LHCN-M2 (cell line): ENCODE measurements at places on chromosomes 4 and X. TPM values are rescaled to one million over a fixed set of nuclear protein-coding genes. Genes with fewer than 3 reads are reported as not detected.

GRCh38 chrX:19091596-19091995 is 30.7 kb downstream of the ADGRG2 start:
- no peak for DNase-seq

DNA sequence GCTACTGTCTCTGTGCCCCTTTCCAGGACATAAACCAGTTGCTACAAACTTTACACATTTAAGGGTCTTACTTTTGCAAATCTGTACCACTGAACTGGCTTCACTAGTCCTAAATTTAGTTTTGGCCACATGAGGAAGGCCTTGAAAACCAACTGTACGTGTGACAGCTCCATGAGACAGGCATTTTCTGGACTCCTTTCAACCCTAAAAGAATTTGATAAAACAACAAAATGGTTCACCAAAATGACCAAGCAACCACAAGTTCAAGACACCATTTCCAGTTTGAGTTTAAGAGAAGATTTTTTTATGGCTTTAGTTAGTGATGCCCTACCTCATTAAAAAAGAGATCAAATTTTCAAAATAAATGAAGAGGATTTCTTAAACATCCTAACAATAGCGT is 246.4 kb downstream of the ZNF674 start:
- DNase-seq = peak; percentile 74

GRCh38 chr4:105246712-105247111 is 100.0 kb downstream of the TET2 start:
- peak; percentile 75 for DNase-seq

- peak; percentile 16 for DNase-seq
Measured at GRCh38 chrX:38192007-38192810, 28.5 kb downstream of the SRPX start.

DNA sequence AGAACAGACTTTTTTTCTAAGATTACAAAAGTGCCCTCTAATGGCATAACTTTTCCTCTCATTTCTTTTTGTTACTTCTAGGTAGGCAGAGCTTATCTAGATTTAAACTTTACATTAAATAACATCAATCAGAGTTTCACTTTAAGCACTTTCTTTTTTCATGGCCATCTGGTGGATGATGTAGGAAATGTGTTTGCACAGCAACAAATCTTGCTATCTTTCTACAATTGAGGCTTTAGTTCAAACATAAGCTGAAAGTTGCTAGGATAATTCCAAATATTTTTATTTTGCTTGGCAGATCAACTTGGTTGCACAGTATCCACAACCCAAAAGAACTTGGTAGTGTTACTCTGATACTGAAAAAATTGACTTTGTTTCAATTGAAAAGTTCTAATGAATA is 22.0 kb downstream of the NDNF start:
- no peak for DNase-seq

DNA sequence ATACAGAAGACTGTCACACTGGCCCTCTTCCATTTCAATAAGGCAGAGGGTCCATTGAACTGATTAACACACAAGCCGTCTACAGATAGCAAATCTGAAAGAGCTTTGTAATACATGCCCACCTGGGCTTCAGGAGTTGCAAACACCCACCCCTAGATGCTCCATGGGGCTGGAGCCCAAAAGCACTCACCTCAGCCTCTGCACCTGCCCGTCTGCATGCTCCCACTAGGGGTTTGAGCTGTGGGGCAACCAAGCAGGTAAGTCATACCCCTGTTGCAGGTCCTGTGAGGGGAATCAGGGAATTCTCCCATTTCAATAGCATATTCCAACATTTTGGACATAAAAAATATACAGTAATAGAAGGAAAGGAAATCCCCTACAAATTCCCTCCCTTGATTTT is 243.0 kb upstream of the KCNIP4 start:
- DNase-seq = no peak

DNA sequence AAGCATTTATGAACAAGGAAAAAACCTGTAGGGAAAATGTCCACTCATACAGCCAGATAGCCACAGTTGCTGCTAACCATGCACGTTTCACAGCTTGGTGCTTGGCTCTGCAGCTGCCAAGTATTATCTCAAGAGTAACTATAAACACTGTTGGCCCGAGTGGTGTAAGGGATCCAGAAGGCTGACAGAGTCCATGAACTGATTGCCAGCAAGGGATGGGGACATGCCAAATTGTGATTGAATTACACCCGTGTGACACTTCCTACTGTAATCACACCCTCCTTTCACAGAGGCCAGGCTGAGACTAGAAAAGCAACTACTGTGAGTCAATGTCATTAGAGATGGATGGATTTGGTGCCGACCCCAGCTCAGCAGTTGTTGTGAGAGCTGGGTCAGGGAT is 223.9 kb upstream of the ANKRD50 start:
- DNase-seq = peak; percentile 79

- peak; percentile 81 for DNase-seq
Measured at GRCh38 chr4:147590249-147590920, 26.8 kb upstream of the TMEM184C start.

- no peak for DNase-seq
Measured at GRCh38 chrX:16874458-16875095, 4.4 kb upstream of the RBBP7 start.

- no peak for DNase-seq
Measured at GRCh38 chr4:18999595-18999994, 978.0 kb upstream of the LCORL start.

- no peak for DNase-seq
Measured at GRCh38 chrX:149491812-149492211, 13.3 kb downstream of the IDS start.

DNA sequence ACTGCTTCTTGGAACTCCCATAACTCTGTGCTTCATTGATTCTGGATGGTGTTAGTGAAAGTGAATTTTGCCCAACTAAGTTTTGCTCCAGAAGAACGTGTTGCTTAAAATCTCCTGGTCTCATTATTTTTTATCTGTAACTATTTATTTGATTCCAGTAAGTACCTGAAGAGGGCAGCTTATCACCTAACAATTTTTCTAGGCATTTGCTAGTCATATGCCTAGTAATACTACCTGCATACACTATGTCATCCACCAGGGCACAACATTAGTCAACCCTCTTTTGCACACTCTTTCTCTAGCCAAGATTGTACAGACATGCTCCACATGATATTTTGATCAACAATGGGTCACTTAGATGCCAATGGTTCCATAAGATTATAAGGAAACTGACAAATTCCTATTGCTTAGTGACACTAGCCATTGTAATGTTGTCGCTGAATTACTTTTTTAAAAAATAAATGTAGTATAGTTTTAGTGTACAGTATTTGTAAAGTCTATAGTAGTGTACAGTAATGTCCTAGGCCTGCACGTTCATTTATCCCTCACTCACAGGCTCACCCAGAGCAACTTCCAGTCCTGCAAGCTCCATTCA is 499.9 kb upstream of the AADAT start:
- DNase-seq = no peak

- DNase-seq = no peak
Measured at GRCh38 chr4:124044867-124045266, 648.3 kb downstream of the SPRY1 start.

- DNase-seq = peak; percentile 91
Measured at GRCh38 chr4:80266253-80266901, at the start of gene FGF5. Gene FGF5, plus strand, starts transcription at chr4:80266664. Its CDS starts 161 bp downstream, at chr4:80266825.

DNA sequence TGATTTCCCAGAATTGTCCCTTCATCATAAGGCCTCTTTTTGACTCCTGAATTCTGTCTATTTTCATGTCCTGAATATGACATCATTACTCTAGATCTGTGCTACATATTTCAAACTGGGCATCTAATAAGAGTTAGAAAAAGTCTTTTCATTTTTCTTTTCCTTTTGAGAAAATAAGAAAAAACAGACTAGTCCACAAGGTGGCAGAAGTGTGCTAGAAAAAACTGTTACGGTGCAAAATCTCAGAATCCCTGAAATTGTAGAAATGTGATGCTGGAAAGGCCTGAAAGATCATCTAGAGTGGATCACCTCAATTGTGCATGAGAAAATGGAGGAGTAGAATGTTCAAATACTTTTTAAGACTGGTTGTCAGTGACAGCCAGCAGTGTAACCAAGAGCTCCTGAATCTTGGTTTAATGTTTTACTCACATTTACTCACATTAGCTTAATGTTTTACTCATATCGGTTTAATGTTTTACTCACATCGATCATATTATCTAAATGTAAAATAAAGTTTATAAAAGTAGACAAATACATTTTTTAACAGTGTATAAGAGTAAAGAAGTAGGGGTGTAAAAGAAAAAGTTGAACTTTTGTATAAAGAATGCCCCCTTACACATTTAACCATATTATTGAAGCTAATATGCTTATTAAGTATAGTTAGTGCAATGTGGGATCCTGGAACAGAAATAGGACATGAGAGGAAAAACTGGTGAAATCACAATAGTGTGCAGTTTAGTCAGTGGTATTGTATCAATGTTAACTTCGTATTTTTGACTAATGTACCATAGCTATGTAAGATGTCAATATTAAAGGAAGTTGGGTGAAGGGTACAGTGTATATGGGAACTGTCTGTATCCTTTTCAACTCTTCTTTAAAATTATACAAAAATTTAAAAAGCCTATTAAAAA is 15.2 kb downstream of the ASB11 start:
- peak; percentile 21 for DNase-seq

DNA sequence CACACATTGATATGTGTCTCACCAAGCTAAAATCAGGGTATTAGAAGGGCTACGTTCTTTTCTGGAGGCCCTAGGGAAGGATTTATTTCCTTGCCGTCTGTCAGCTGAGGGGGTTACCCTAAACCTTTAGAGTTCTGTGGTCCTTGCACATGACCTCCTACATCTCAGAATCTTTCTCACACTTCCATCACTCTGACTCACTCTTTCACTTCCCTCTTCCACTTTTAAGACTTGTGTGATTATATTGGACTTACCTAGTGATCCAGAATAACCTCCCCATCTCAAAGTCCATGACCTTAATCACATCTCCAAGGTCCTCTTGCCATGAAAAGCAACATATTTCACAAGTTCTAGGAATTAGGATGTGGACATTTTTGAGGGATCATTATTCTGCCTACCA is 53.6 kb upstream of the FUNDC1 start:
- DNase-seq = no peak

DNA sequence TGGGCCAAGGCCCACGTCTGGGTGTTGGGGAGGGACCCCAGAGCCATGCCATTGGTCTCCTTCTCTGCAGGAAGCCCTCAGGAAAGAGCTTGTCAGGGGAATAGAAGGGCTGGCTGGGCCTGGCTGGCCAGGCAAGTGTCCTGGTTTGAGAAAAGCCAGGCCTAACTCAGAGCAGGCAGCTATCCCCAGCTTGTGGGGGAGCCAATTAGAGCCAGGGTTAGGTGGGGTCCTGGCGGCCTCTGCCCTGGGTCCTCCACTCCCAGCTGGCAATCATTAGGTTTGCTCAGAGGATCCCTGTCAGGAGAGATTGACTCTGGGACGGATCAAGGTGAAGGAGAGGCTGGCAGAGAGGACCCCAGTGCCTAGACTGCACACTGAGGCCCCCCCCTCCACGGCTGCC is 64.8 kb downstream of the PJA1 start:
- DNase-seq = no peak

DNA sequence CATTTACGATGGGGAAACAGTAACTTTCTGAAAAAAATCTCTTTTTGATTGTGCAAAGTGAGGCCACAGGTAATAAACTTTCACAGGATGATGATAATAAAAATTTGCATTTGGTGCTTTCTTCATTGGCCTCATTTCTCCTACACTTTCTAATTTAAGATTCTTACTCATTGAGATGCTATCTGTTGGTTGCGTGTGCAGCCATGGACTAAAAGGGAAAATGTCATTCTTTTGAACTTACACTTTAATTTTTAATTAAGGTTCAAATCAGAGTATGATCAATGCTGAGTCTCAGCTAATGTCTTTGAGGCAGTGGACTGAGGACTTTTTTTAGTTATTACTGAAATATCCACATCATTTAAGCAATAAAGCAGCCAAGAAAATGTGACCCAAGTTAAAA is 87.6 kb downstream of the SEL1L3 start:
- DNase-seq = no peak

GRCh38 chr4:83785891-83786290 is 250.0 kb downstream of the GPAT3 start:
- no peak for DNase-seq

DNA sequence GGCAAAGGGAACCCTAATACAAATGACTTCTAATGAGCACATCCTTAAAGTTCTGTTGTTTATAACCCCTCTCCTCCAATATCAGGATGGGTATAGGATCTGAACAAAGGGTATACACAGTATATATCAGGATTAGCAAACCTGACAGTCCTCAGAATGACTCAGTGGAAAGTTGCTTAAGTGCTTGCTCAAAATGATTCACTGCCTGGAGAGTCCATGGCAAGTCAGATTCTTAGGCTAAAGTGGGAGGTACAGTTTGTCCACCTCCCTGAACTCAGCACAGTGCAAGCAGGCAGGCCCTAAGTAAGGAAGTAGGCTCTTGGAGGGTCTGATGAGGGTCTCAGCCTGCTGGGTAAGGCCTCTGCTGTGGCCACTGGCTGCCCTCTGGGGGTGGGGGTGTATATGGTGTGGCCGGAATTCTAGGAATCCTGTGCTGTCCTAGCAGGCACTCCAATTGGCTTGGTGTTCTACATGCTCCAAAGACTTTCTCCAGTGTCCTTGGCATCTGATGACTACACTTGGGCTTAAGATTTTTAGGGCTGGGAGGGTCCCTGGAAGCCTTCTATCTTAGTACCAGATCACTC is 54.3 kb downstream of the CHRDL1 start:
- peak; percentile 1 for DNase-seq

DNA sequence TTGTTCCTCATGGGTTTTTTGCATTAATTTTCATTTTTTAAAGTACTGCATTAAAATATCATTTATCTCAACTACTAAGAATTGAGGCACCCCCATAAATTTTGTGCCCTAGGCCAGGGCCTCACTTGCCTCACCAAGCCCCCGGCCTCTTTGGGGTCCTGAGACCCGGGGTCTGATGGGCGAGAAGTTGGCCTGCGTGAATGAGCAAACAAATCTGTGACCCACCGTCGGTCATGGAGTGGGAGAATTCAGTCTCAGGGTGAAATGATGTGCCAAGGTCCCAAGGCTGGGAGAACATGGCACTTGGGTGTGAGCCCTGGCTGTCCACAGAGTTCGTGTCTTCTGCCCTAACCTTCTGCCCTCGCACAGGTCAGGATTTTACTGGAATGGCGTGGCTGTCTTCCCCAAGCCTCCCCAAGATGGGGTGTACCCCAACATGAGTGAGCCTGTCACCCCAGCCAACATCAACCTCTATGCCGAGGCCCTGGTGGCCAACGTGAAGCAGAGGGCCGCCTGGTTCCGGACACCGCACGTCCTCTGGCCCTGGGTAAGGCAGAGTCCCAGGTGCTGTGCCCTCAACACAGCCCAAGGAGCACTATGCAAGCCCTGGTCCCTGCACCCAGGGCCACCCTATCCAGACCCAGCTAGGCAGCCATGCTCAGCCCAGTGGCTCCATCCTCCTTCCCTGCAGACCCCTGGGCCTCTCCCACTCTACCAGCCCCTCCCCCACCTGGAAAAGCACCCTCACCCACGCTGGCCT is 18.0 kb downstream of the MAN2B2 start:
- no peak for DNase-seq

VEGFC gene
- total RNA-seq = 29.9 and 39.5 TPM in 2 replicates

EIF1AX gene
- 53.4 TPM in 2 replicates for total RNA-seq

GASK1B gene
- total RNA-seq = 54.4 and 60.4 TPM in 2 replicates

CCDC110 gene
- 2.7 and 4.4 TPM in 2 replicates for total RNA-seq

CACNA1F gene
- not detected in 2 replicates for total RNA-seq

PPEF2 gene
- 0.06 TPM in 1 of 2 replicates, not detected in the other for total RNA-seq

DDIT4L gene
- total RNA-seq = 0.40 TPM in 1 of 2 replicates, not detected in the other

USP51 gene
- total RNA-seq = 0.77 and 1.0 TPM in 2 replicates

TMSB15A gene
- 14.5 and 20.8 TPM in 2 replicates for total RNA-seq

SFRP2 gene
- total RNA-seq = not detected in 2 replicates

ESX1 gene
- not detected in 2 replicates for total RNA-seq

NAT8L gene
- 0.90 and 0.98 TPM in 2 replicates for total RNA-seq

NPY5R gene
- not detected in 2 replicates for total RNA-seq

BBS7 gene
- 24.6 and 24.8 TPM in 2 replicates for total RNA-seq

MSANTD1 gene
- 0.06 and 0.19 TPM in 2 replicates for total RNA-seq

SGMS2 gene
- total RNA-seq = 80.2 and 98.9 TPM in 2 replicates

GLRA3 gene
- not detected in 2 replicates for total RNA-seq

NWD2 gene
- total RNA-seq = not detected in 2 replicates

LRCH2 gene
- not detected in 2 replicates for total RNA-seq
